Iris pigment epithelial cell (primary cell): ENCODE measurements at places on chromosomes 7 and 10.
A peak's percentile ranks its signal among the peaks of the same experiment; 100 is the strongest.

- no peak for DNase-seq
Measured at GRCh38 chr10:52597189-52597863, 175.3 kb downstream of the MBL2 start.

- no peak for DNase-seq
Measured at GRCh38 chr10:91634898-91635297, 2.0 kb upstream of the PPP1R3C start.

GRCh38 chr10:16586358-16587138, 64.9 kb upstream of the C1QL3 start:
- DNase-seq: no peak

- DNase-seq: no peak
Measured at GRCh38 chr10:47013507-47014154, 102.4 kb downstream of the PTPN20 start.

DNA sequence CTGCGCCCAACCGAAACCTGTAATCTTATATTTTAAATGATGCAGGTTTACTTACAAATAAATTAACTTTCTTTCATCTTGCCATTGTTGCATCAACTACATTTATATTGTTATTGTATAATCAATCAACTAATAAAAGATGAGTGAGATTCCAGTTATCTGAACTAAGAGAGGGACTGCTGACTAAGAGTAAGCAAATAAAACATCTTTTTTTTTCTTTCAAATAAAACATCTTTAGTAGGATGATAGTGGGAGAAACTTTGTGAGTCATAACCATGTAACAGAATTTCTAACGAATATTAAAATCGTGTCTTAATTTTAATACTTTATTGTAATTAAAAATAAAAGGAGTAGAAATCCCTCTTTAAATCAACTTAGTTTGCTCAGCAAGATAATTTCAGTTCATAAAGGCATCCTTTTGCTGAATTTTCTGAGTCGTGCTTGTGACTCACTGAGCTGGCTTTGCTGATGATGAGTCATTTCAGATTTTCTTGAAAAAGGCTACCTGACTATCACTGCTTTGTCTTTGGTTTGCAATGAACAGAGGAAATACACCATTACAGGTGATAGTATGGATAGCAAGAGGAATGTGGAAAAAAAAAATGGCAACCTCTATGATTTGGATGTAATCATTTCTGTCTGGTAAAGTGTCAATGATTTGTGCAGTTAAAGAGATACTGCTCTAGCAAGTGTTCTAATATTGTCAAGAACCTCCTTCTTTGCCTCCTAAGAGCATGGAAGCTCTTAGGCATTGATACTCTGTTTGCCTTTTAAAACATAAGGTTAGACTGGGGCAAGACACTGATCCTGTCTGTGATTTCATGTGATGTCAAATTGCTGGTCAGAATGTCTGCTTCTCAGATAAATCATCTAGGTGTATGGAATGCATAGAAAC, 119.5 kb downstream of the GPR158 start:
- peak; percentile 61 for DNase-seq

DNA sequence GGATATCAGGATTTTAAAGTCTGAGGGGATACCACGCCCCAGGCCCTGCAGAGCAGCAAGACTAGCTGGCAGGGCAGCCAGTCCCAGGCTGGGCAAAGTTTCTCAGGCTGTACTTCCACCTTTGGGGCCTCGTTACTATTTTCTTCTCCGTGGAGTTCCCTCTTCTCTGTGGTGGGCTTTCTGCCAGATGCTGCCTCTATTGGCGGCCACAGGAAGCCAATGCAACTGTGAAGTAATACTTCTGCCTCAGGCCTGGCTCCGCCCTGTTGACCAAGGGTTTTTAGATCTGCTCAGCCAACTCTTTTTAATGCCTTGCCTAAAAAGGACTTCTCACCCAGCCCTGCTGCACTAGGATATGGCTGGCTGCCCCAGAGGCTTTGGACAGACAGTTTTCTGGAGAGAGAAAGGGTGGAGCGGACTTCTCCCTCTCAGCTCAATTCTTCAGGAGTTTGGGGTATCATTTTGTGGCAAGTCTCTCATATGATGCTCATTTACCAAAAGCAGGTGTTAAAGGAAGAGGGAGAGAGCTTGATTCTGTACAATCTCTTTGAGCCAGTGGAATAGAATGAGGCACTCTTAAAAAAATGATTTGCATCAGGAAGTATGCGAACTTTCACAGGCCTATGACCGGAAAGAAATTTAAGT, 67.4 kb downstream of the HHEX start:
- DNase-seq: peak; percentile 92

GRCh38 chr10:6770846-6771245, 190.8 kb upstream of the PRKCQ start:
- DNase-seq: peak; percentile 17

- DNase-seq: no peak
Measured at GRCh38 chr10:2049560-2049959, 312.2 kb upstream of the ADARB2 start.
